ENCODE measurements at places on chromosomes 1 and 21.
A peak's percentile ranks its signal among the peaks of the same experiment; 100 is the strongest.

GRCh38 chr1:232550007-232550406 lies 79.9 kb downstream of the SIPA1L2 start:
- no peak for DNase-seq

- DNase-seq = no peak
Measured at GRCh38 chr1:170885551-170885950, 49.8 kb upstream of the MROH9 start.

DNA sequence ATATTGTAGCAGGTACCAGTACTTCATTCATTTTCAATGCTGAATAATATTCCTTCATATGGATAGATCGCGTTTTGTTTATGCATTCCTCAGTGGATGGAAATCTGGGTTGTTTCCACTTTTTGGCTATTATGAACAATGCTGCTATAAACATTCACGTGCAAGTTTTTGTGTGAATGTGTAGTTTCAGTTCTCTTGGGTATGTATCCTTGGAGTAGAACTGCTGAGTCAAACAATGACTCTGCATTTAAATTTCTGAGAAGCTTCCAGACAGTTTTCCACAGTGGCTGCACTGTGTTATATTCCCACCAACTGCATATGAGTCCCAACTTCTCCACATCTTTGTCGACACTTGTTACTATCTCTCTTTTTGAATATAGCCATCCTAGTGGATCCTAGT lies 138.0 kb upstream of the KLHDC7A start:
- no peak for DNase-seq

DNA sequence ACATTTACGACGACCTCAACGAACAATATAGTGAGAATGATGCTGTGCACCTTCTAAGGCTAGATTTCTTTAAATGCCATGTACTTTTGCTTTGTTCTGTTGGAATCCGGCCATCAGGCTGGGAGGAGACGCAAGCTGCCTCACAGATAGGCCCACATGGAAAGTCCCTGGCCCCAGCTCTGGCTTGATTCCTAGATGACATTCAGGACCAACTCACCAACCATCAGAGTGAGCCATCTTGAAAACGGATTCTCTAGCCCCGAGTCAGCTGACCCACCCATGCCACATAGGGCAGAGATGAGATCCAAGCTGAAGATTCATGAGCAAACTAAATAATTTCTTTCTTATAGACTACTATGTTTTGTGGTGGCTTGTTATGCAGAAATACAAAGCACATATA lies 164.4 kb downstream of the ZNF281 start:
- no peak for DNase-seq

- DNase-seq = no peak
Measured at GRCh38 chr1:180155182-180155682, 563 bp downstream of the QSOX1 start.

DNA sequence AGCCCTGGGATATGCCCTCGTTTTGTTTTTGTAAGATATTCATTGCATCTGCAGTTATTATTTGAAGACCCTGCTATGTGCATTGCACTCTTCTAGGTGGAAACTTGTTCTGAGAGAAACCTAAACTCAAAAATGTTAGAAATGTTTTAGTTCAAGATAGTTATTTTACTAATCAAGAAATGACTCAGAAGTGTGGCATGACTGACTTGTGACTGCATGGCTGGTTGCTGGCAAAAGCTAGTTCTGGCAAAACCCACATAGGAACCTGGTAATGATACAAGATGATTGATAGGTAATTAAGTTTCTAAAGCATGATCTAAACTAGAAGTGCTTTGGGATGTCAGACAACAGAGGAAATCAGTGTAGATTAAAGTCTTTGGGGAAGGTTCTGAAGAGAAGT lies 33.8 kb upstream of the NFASC start:
- no peak for DNase-seq

- DNase-seq = no peak
Measured at GRCh38 chr1:113394043-113394862, 3.9 kb downstream of the MAGI3 start.

GRCh38 chr1:159177272-159177907 lies 6.0 kb downstream of the CADM3 start:
- peak; percentile 6 for DNase-seq

DNA sequence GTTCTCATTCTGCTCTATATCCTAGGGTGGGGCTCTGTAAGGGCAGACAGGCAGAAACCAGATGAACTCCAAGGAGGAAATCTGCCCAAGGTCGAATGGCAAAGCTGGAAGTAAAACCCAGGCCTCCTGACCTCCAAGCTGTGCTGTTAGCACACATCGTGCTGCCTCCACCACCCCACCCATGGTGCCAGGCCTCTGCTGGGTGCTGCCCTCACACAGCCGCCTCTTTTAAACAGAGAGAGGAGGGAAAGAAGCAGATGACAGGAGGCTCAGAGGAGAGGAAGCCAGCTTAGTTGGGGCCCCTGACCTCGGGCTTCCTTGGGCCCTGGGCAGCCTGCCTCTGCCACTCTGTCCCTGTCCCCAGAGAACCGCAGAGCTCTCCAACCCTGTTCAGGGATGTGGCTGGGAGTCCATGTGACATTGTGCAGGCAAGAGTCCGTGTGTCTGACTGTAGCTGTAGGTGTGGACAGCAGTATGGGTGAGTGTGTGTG lies 1.1 kb downstream of the SYNC start:
- DNase-seq = no peak

- peak; percentile 59 for DNase-seq
Measured at GRCh38 chr1:45326627-45327623, at the start of gene HPDL. Gene HPDL (plus strand): TSS chr1:45326895. CDS start chr1:45327149, 254 bp downstream.

DNA sequence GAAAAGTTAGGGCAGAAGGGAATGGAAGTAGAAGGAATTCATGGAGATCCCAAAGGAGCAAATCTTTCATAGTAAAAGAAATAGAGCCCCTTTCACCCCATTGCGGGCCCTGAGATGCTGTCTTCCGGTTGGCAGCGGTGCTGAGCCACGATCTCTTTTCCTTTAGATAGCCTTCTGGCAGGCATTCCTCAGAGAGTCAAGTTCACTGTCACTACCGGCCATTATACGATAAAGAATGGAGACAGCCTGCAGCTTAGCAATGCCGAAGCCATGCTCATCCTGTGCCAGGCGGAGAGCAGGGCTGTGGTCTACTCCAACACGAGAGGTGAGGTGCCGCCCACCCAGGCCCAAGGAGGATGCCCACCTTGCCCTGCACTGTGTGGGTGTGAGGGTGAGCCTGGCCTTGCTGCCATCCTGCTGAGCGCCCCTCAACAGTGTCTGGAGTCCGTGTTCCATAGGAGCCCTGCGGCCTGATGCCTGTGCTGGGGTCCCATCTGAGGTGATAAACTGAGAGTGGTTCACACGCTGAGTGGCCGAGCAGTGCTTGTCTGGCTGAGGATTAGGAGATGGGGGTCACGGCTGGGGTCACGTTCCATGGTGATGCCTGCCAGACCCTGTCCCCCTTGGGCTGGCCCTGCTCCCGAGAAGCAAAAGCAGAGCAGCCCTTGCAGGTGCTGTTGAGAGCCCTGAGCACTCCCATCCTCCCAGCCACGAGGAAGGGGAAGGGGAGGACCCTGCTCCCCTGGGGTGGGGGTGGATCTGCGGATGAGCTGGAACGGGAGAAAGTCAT lies 20.4 kb upstream of the PWP2 start:
- DNase-seq = no peak

- DNase-seq = no peak
Measured at GRCh38 chr1:158084336-158084735, 90.9 kb downstream of the KIRREL1 start.

- DNase-seq = no peak
Measured at GRCh38 chr1:246459221-246459620, 47.9 kb downstream of the SMYD3 start.

- no peak for DNase-seq
Measured at GRCh38 chr1:1554926-1555915, 14.8 kb upstream of the TMEM240 start.

DNA sequence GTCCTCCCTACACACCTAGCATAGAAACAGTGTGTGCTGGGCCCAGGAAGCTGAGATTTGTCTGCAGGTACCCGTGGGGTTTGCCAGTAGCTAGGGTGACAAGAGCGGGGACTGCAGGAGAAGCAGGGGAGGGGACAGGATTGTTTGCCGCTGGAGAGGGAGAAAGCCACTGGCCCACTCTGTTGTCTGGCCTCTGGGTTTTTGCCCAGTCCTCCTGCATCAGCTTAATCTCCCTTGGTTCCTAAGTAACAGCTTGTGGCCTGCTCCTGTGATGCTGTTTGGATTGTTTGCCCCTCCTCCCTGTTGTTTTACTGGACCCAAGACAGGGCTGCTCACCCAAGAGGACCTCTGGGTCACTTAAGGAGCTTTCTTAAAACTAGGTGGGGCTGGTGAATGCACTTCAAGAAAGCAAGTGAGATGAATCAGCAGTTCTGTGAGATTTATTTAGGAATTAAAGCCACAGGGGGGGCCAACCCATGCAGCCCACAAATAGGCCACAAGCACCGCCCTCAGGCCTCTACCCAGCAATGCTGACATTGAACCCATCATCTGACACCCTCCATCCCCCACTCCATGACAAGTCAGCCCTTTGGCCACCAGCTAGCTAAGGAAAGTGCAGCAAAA lies 142.8 kb downstream of the ZZZ3 start:
- no peak for DNase-seq

DNA sequence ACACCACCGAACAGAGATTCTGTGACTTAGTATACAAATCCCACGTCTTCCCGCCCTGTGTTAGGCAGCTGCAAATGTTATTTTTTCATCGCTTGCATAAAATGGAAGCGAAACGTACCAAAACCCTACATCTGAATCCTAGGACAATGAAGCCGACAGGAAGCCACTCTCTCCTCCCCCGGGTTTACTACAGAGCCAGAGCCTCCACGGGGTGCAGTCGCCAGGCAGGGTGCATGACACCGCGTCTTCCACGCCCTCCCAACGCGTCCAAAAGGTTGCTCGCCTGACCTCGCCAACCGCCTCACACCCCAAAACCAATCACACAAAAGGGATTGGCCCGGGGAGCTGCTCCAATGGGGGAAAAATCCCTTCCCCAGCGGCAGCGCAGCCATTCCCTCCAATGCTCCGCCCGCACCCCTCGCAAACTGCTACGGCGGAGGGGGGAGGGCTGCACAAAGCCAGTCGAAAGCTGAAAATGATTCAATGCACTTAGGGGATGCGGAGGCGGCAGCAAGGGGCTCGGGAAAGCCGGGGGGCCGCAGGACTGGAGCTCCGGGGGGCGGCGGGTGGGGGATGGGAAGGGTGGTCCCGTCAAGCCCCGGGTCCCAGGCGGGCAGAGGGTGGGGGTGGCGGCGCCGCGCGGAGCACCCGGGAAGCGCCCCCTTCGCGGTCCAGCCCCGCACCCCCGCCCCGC lies 701 bp downstream of the CEP170 start:
- peak; percentile 72 for DNase-seq

GRCh38 chr1:21875621-21876063 lies 61.5 kb downstream of the HSPG2 start:
- no peak for DNase-seq

DNA sequence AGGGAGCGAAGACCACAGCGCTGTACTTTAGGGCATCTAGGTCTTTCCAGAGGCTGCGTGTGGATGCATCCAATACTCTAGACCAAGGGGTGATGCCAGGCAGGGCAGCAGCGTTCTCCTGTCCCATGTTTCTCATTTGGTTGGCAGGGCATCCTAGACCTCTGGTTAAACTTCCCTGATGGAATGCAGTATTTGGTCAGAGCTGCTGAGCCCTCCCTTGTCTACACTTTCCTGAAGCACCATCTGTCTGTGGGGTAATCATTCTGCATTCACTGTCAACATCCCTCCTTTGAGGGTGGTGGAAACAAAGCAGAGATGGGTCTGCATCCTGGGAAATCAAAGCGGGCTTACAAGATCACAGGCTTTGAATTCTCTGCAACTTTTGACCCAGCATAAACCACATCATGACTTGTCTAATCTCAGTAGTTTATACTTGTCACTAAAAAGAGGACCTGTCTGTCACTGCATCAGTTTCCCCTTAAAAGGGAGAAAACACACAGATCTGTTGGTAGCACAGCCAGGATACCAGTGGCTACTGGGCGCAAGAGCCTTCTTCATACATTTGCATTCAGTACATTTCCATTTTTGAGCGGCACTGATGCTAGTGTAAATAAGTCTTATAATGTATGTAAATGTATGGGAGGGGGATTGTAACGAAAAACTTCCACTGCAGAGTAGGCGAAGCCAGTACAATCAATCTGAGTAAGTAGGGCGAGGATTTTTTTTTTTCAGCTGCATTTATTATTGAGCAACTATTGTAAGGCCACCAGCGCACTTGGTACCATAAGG lies 106.3 kb downstream of the GALNT2 start:
- no peak for DNase-seq

- DNase-seq = no peak
Measured at GRCh38 chr1:1164701-1165451, 8.8 kb upstream of the TTLL10 start.

DNA sequence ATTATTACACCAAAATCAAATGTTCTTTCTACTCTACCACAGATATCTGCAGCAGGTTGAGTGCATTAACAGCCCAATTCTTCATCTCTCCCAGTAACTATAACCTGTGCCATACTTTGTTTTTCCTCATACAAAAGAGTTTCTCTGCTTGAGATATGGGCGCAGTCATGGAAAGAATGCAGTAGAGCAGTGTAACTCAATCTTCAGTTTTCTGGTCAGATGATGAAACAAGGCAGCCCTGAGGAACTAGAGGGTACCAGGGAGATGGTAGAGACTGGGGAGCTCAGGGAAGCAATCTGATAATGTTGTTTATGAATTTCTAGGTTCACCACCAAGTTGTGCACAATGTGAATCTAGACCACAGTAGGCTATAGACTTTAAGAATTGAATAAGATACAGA lies 39.6 kb downstream of the ASPM start:
- DNase-seq = no peak

DNA sequence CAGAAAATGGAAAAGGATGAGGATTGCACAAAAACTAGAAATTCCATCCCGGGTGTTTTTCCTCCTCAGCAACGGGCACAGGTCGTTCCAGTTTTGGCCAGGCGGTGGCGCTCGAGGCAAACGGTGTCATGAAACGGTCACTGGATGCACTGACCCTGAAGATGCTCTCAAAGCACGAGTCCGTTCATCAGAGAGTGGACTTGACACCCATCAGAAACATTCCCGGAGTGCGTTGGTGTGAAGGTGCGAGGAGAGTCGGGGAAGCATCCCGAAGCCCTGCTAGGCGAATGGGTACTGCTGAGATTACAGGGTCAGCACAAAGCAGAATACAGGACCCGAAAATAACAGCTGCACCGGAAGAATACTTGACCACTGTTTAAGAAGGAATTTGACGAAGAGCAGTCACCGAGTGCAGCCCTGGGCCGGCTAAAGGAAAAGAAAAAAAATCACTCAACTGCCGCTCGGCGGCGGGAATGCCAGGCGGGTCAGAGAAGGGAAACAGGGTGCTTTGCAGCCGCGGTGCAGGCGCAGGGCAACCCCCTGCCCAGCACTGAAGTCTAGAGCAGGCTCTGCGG lies 71.7 kb upstream of the ETS2 start:
- peak; percentile 57 for DNase-seq

- no peak for DNase-seq
Measured at GRCh38 chr1:186149591-186149990, 225.5 kb downstream of the TPR start.

GRCh38 chr1:43066578-43066977 lies 105.5 kb downstream of the EBNA1BP2 start:
- no peak for DNase-seq

GRCh38 chr21:29034678-29035077 lies 10.2 kb downstream of the USP16 start:
- DNase-seq = no peak

- DNase-seq = no peak
Measured at GRCh38 chr1:247332623-247333361, 1.1 kb upstream of the ZNF496 start.
